ENCODE measurements at places on chromosomes 2 and 18.

GRCh38 chr2:151961558-151961957, 133.3 kb upstream of the ARL5A start:
- no peak for DNase-seq

GRCh38 chr18:8858888-8859511, 153.6 kb downstream of the MTCL1 start:
- no peak for DNase-seq

DNA sequence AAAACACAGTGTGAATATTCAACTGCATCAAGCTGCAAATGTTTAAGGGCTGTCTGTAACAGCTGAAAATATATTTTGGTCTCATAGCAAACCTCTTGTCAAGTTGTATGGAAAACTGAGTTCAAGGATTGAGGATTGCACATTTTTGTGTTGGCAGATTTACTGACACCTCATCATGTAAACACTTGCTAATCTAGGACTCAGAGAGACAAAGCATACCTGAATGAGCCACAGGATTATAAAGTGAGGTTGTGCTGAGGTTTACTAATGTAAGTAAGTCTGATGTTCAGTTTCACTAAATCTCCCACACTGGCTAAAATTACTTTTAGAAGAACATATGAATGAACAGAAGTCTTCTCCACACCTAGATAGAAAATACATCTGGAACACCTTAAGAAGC, 1993.1 kb upstream of the CELF4 start:
- DNase-seq, result no peak

DNA sequence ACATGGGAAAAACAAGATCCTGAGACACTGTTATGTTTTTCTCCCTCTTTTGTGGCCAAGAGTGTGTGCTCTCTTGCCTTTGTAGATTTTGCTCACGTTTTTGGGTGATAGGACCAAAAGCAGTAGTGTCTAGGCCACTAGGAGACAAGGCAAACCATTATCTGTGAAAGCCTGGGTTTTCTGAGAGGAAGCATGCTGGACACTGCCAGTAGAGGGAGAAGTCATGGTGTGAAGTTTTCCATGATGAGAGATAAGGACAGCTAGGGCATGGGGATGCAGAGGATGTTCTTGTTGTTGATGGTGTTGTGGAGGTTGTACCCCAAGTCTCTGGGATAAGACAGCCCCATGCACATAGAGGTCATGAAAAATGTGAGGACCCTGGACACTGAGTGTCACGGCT, 285.3 kb downstream of the SOX11 start:
- DNase-seq, result no peak

DNA sequence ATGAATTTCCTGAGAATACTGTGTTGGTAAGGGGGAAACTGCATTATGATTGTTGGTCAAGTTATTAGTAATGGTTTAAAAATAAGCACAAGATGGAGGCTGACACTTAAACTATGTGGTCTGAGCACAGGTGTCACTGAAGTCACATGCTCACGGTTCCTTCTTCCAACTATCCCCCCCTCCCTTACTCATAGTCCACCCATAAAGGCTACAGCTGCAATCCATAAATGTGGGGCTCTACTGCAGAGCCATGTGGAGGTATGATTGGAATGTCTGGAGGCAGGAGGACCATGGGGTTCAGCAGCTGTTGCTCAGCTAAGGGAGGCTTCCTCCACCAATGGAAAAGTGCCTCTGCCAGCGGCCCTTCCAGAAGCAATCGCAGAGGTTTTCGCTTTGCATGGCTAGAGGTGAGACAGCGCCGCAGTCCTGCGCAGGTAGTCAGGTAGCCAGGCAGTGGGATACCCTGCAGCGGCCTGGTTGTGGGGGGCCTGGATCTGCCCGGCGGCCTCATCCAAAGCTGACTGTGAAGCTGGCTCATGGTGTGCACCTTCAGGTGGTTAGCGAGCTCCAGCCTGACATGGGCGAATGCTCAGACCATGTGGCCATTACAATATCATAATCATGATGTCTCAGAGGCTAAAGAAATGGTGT, 249.6 kb downstream of the DCDC2C start:
- DNase-seq, result no peak

- DNase-seq, result no peak
These were observed 123.0 kb downstream of the AGAP1 start for GRCh38 chr2:235616885-235617284.

DNA sequence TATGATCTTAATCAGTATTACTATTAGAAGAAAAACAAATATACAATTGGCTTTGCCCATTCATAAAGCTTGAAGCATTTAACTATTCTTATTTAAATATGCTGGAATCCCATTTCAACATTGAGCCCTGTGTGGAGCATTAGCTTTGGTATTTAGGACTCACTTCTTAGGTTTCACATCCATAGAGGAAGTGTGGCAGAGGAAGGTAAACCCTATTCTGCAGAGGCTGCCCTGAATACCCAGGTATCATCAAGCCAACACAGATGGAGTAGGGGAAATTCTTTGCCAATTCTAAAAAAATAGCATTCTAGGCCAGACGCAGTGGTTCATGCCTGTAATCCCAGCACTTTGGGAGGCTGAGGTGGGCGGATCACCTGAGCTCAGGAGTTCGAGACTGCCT, 361.5 kb downstream of the FIGN start:
- DNase-seq, result no peak

GRCh38 chr2:235813398-235813797, 319.6 kb downstream of the AGAP1 start:
- DNase-seq, result no peak

GRCh38 chr2:151063271-151063670, 198.4 kb downstream of the RBM43 start:
- no peak for DNase-seq

DNA sequence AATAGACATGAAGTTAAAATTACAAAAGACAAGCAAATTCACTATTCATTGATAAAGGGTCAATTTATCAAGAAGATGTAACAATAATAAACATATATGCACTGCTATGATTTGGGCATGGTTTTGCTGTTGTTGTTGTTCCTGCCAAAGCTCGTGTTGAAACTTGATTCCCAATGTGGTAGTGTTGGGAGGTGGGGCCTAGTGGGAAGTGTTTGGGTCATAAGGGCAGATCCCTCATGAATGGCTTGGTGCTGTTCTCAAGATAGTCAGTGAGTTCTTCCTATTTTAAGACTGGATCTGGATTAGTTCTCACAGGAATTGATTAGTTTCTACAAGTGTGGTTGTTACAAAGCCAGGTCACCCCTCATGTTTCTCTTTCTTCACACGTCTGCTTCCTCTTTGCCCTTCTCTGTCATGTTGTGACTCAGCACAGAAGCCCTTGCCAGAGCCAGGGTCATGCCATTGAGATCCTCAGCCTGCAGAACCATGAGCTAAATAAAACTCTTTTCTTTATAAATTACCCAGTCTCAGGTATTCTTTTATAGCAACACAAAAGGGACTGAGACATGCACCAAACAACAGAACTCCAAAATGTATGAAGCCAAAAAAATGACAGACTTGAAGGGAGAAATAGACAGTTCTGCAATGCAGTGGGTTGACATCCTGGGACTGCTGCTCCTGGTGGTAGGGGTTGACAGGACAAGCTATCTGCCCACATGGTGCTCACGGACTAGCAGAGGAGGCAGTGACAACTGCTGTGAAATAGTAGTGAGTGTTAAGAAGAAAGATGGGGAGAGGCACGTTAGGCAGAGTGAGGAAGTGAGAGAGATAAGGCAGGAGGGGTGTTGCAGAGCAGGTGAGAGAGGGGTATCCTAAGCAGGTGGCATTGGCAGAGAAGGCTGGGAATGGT, 18.6 kb upstream of the SKA1 start:
- no peak for DNase-seq

DNA sequence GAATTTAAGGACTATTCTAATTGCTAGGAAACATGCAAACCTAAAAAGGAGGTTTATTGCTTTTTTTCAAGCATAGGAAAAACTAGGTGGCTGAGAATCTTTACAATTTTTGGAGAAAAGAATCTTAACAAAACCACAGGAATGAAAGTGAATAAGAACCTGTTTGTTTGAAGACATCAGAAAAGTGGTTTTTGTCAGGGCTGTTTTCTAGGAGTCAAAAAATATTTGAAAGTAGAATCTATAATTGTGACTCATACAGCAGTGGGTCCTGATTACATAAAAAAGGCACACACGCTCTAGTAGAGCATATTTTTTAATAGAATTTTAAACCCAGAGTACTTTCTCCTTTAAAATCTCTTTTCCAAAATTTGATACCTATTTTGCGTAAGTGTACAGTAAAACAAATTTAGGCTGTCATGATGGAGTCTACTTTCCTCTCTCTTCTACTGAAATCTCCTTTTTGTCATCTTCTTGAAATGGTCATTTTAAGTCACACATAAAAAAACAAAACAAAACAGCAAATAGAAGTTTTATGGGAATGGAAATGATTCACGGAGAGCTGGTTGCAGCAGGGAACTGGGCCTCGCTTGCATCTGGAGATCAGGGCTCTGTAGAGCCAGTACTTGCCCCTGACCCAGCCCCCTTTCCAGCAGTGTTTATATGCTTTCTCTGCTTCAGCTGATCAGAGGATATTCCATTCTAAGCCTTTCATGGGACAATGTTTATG, 59.1 kb upstream of the PELI1 start:
- no peak for DNase-seq

- no peak for DNase-seq
These were observed 9.7 kb upstream of the NMUR1 start for GRCh38 chr2:231539991-231540390.

DNA sequence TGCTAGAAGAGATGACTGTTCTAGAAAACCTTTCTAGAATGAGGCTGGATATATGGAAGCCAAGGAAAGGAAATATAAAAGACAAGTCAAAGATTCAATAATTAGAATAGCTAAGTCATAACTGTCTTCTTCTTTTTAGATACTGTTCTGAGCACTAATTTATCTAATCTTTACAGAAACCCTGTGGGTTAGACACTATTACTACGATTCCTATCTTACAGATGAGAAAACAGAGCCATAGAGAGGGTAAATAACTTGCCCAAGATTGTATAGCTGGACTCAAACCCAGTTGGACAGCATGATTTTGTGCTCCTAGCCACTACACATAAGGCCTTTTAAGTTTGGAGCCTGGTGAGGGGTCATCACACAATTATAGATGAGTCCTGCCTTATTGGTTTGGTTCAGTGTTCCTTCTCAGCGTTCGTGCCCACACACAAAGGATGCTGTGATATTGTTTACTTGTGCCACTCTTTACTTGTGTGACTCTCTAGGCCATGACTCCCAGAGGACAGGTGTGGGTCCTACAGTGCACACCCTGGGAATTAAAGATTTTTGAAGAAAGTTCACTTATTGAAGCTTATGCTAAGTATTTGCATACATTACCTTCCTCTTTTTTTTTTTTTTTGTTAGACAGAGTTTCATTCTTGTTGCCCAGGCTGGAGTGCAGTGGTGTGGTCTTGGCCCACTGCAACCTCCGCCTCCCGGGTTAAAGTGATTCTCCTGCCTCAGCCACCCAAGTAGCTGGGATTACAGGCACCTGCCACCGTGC, 153.7 kb downstream of the PRKCE start:
- no peak for DNase-seq

GRCh38 chr2:60368456-60368855, 185.0 kb downstream of the BCL11A start:
- no peak for DNase-seq

DNA sequence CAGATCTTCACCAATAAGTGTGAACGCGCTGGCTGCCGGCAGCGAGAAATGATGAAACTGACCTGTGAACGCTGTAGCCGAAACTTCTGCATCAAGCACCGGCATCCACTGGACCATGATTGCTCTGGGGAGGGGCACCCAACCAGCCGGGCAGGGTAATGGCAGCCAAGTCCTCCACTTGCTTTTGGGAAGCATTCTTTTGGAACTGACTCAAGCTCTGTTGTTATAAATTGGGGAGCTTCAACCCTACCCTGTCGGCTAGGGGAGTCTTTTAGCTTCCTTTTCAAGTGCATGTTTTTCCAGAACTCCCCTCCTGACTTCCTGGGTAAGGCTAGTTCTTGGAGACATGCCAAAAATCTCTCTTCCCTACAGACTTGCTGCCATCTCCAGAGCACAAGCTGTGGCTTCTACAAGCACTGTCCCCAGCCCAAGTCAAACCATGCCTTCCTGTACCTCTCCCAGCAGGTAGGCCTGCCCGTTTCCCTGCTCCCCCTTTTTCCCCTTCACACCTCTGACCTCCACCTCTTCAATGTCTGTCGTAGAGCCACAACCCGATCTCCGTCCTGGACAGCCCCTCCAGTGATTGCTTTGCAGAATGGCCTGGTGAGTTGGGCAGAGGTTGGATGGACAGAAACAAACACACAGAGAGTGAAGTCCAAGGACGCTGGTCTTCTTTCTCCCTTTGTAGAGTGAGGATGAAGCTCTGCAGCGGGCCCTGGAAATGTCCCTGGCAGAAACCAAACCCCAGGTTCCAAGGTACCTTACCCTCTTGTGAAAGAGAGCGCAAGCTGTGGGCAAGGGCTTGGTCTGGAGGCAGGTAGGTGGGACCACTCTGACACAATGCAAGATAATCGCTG, 1.5 kb downstream of the ZFAND2B start:
- no peak for DNase-seq

- DNase-seq, result no peak
These were observed 506.6 kb downstream of the NR4A2 start for GRCh38 chr2:155825876-155826275.

DNA sequence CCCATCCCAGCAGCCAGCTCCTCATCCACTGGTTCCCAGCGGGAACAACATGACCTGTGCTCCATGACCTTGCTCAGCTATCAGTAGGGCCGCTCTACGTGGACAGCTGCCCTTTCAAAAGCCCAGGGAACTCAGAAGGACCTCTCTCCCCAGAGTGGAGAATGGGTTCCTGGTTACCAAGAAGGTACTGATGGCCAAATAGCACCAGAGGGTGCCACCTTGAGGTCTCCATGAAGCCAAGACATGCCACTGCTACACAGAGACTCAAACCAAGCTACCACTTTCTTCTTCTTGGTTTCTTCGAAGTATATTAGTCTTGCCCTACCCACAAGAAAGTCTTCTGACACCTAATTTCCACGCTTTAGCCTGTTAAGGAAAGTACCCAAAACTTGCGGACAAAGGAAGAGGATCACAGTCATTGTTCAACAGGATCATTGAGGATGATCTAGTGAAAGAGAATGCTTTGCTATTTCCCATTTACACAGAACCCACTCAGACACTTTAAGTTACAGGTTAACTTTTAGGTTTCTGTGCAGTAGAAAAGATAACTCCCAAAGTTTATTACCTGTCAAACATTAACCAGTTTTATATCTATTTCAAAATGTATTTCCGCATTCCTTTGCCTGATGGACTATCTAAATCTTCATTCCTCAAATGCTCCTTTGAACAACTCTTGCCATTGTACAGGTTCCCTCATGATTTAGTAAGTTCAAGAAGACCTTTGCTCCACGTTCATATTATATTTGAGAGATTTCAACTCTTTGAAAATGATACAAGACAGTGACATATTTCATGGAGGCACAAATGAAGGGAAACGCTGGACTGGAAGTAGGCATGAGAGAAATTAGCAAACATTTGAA, 102.2 kb downstream of the ALPK2 start:
- no peak for DNase-seq

- no peak for DNase-seq
These were observed 69.6 kb upstream of the MGAT4A start for GRCh38 chr2:98800330-98801064.

DNA sequence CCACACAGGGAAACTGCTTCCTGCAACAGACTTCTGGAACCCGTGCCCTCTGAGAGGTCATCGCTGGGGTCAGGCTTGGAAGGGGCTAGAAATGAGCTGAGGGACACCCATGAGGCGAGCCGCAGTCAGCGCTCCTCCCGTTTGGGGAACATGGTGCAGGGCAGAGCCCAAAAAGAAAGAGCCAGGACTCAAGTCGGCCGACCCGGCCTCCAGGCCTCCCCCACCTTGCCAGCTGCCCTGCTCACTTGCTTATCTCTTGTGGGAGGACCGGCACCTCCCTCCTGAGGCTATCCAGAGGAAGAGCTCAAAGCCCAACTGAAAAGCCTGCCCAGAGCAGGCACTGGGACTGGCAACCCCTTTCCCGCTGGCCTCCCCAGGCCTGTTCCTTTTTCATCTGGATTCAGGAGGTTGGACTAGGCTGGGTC, 43.6 kb downstream of the SCTR start:
- DNase-seq, result no peak
